ENCODE measurements at places on chromosomes 6 and 20. TPM values are rescaled to one million over a fixed set of nuclear protein-coding genes. Genes with fewer than 3 reads are reported as not detected.

DNA sequence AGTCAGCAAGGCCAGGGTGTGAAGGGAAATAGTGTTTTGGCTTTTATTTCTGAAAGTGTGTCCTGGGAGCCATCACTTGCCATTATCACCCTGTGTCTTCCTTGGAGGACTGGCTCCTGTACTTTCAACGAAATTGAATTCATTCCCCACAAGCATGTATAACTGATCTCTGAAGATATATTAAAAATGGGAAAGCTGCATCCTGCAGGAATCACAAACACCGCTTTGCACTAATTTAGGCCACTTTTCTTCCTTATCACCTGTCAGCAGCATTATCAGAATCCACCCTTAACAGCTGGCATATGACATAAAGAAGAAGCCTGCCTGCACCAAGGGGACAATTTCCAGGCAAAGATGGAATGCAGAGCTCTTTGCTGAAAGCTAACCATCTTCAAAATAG is 56.2 kb downstream of the LAMP5 start:
- H3K27ac ChIP-seq: no peak overlapping the region
- H3K36me3 ChIP-seq: no peaks in the 10 kb centered on the region
- DNase-seq: no peak

DNA sequence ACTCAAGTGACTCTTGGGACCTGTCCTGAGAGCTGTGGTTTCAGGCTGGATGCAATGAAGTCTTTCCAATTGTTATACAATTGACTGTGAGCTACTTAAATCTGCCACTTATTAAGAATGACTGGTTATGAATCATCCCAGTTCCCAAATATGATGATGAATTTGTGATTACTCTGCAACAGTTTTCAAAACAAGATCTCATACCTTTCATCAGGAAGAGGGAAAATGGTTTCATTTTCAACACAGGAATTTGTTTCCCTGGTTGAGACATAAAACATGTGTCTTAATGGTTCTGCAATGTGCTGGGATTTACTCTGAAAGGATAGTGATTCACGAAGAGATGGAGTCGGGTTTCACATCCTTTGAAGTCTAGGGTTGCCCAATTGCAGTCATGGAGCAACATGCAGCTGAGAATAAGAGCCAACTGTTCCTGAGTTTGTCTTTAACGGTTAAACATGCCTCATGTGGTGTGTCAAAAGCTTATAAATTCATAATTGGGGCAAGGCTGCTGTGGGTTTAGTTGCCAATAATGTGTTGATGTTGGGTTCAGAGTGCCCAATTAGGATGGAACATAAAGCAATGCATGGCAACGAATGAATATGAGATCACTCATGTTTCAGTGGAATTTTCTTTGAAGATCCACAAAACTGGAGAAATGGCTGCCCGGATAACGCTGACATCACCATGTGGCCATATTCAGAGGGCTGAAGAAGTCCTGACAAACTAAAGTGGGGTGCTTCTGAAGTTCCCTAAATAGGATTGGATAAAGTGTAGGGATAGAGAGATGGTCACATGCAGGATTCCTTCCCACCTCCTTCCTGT is 41.0 kb downstream of the CYP24A1 start:
- no peaks in the 10 kb centered on the region for H3K27me3 ChIP-seq
- H3K36me3 ChIP-seq: no peaks in the 10 kb centered on the region
- no peak overlapping the region for H3K4me3 ChIP-seq
- H3K27ac ChIP-seq: peak overlapping the region; percentile 56
- DNase-seq: peak; percentile 29

GRCh38 chr6:41659935-41660334 is 21.7 kb downstream of the MDFI start:
- H3K27me3 ChIP-seq: no peaks in the 10 kb centered on the region
- H3K36me3 ChIP-seq: no peaks in the 10 kb centered on the region
- no peaks in the 10 kb centered on the region for H3K4me1 ChIP-seq
- H3K4me3 ChIP-seq: no peak overlapping the region
- no peak for DNase-seq

DNA sequence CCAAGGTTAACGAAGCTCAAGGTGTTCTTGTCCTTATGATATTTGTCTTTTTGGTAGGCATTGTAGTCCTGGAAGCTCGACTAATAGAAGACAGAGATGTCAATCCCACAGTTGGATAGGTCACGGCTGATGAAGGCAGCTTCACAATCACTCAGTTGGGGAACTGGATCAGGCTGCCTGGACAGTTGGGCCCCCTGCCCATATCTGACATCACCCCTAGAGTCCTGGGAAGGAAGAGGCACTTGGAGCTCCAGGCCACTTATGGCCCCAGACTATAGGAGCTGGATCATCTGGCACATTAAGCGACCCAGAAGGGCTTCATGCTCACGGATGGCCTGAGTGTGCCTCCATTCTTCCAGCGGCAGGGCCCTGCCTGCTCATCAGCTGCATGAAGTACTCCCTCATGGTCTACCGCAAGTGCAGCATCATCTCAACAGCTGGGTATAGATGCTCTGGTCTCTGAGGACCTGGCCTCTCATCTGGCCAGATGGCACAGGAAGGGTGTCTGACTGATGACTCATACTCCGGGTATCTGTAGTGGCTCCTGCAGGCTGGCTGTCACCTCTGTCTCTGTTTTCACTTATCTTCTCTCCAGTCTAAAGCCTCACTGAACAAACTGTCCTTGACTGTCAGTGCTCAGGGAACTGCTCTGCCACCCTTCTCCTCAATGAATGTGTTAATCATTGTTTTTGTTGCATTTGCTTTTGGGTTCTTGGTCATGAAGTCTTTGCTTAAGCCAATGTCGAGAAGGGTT is 29.2 kb upstream of the SSR1 start:
- no peak overlapping the region for H3K27ac ChIP-seq
- no peaks in the 10 kb centered on the region for H3K4me1 ChIP-seq
- H3K27me3 ChIP-seq: no peaks in the 10 kb centered on the region
- H3K4me3 ChIP-seq: no peak overlapping the region

DNA sequence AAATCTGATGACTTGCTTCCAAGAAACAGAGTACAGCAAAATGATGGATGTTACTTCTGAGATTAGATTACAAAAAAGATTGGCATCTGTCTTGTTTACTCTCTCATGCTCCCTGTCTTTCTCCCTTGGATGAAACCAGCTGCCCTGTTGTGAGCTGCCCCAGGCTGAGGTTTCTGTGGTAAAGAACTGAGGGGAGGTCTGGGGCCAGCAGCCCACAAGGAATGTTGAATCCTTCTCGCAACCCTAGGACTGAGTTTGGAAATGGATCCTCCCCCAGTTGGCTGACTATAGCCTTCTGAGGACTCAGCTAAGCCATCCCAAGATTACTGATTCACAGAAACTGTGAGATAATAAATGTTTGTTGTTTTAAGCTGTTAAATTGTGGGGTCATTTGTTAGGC is 5.6 kb upstream of the HECA start:
- H3K36me3 ChIP-seq: no peaks in the 10 kb centered on the region
- no peak for DNase-seq
- H3K4me3 ChIP-seq: no peak overlapping the region
- H3K4me1 ChIP-seq: no peaks in the 10 kb centered on the region
- no peaks in the 10 kb centered on the region for H3K27me3 ChIP-seq

DNA sequence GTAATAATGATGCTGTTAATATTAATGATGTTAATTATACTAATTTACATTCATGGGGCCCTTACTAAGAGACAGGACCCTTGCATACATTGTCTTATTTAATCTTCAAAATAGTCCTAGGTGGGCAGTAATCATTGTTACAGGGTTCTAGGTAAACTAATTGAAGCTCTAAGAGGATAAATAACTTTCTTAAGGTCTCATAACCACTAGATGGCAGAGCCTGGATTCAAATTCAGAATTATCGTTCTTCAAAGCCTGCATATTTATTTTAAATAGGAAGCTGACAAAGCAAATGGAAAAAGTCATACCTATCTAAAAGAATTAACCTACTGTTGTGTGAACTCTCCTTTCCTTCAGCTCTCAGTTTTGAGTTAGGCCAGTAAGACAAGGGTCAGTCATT is 23.5 kb downstream of the PTCHD4 start:
- no peak for DNase-seq
- H3K27ac ChIP-seq: no peak overlapping the region
- H3K4me1 ChIP-seq: no peaks in the 10 kb centered on the region
- no peaks in the 10 kb centered on the region for H3K27me3 ChIP-seq
- H3K4me3 ChIP-seq: no peak overlapping the region
- no peaks in the 10 kb centered on the region for H3K36me3 ChIP-seq

IMPG1 gene
- total RNA-seq: not detected

HIVEP2 gene
- 15.9 TPM for total RNA-seq

SLC17A2 gene
- not detected for total RNA-seq
